Esophagus muscularis mucosa (tissue), 4 donors: ENCODE measurements at places on chromosomes 11 and 22. TPM values are rescaled to one million over a fixed set of nuclear protein-coding genes. Genes with fewer than 3 reads are reported as not detected.

DNA sequence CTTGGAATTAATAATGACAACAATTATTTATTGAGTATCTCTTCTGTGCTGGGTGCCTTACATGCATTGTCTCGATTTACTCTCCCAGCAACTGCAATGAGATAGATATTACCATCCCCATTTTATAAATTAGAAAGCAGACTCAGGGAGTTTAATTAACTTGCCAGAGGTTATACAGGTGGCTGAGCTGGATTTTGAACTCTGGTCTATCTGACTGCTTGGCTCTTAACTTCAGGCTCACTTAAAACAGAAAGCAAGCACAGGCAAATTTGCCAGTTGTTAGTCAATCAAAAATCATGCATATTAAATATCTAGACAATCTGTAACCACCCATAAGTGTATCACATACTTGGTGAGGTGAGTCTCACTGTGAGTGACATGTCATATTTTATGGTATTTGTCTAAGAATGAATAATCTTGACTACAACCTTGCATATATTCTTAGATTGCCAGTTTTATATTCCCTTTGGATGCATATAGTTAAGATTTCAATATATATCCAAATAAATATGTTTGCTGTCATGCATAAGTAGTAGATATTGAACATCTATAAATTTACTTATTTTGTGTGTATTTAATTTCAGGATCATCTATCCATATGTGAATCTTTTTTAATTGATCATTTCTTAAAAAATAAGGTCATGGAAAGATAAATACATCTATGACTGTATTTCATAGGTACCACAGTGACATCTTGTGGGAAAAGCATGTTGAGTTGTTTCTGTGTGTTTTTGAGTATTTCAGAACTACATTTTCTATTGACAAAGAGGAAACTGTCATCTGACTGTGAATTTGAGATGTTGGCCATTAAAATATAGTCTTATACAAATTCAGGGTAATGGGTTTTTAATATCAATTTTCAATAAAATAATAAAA is 112.0 kb upstream of the ARHGAP42 start:
- H3K27me3 ChIP-seq, result no peaks in the 10 kb centered on the region
- peaks cover 19% of the 10 kb centered on the region for H3K4me1 ChIP-seq
- no peak for DNase-seq
- H3K27ac ChIP-seq, result no peak overlapping the region
- no peak overlapping the region for H3K4me3 ChIP-seq
- H3K36me3 ChIP-seq, result no peaks in the 10 kb centered on the region

- DNase-seq, result no peak
- H3K27ac ChIP-seq, result no peak overlapping the region
- H3K36me3 ChIP-seq, result no peaks in the 10 kb centered on the region
Observed at GRCh38 chr11:70088735-70089250, 10.7 kb downstream of the ANO1 start.

GRCh38 chr11:27398400-27398770 is 35.4 kb upstream of the CCDC34 start:
- H3K36me3 ChIP-seq, result no peaks in the 10 kb centered on the region
- H3K27me3 ChIP-seq, result no peaks in the 10 kb centered on the region
- DNase-seq, result no peak
- H3K27ac ChIP-seq, result no peak overlapping the region
- H3K4me1 ChIP-seq, result peaks cover 10% of the 10 kb centered on the region

GGT5 gene
- total RNA-seq, result 15.4 TPM

HEPHL1 gene
- total RNA-seq, result not detected
